Right atrium auricular region (tissue), 2 donors: ENCODE measurements at places on chromosomes 7 and 10.

GRCh38 chr7:107304636-107305035 lies 135.8 kb downstream of the HBP1 start:
- no peak for DNase-seq

GRCh38 chr7:112448891-112449290 lies 1.4 kb upstream of the IFRD1 start:
- no peak for DNase-seq

DNA sequence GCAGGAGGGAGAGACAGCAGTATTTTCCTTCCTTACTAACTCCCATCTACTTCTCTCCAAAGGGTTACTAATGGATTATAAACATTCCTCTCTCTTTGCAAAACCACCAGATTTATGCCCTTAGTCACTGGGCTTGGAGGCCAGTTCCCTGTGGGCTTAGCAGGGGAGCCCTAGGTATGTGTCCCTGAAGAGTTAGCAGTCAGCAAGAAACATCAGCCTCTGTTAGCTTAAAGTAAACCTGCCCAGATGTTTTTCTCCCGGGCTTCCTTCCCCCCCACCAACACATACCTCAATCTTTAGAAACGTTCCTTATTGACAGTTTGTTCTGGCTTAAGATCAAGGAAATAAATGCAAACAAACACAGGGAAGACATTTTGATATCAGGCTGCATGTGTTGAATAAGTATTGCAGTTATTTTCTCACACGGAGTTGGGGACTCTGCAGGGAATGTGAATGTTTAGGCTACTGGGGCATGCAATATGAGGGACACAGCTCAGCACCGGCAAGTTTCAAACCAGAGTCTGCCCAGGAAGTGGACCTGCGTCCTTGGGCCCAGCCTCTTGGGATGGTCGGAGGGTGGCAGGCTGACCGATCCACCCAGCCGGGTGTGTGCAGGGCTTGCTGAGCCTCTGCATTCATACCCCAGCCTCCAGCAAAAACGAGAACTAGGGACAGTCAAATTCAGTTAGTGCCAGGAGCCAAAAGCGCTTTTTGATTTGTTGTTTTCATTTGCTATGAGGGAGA lies 252.0 kb upstream of the GRB10 start:
- no peak for DNase-seq

DNA sequence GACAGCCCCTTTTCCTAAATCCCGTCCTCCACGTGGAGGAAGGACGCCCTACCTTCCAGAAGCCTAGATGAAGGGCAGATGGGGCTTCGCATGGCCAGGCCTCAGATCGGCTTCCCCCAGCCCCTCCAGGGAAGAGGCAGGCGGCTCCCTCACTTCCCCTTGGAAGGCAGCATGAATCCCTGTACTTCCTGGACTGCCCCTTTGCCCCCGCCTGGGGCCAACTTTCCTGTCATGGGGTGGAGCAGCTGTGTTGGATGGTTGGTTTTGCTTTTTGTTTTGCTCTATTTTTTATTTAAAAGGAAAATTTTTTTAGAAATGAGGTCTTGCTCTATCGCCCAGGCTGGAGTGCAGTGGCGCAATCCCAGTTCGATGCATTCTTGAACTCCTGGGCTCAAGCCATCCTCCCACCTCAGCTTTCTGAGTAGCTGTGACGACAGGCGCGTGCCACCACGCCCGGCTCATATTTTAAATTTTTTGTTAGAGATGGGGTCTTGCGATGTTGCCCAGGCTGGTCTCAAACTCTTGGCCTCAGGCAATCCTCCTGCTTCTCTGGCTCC lies 27.2 kb downstream of the GTF2IRD1 start:
- DNase-seq = peak; percentile 83

GRCh38 chr10:120048391-120048790 lies 155.9 kb downstream of the SEC23IP start:
- no peak for DNase-seq

DNA sequence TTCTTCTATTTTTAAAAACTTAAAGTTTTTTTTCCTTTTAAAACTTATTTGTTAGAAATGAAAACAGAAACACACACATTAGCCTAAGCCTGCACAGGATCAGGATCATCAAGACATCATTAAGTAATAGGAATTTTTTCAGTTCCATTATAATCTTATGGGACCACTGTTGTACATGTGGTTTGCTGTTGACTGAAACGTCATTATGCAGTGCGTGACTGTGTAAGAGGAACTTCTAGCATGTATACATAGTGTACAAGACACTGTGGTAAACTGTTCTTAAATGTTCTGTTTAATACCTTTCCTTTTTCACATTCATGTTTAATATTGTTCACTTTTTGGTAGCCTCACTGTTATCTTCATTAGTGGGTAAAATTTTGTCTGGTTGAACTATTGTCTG lies 12.1 kb downstream of the ENTPD7 start:
- DNase-seq = no peak
